Midbrain (tissue), 1 donor: ENCODE measurements at places on chromosomes 11 and 22.

DNA sequence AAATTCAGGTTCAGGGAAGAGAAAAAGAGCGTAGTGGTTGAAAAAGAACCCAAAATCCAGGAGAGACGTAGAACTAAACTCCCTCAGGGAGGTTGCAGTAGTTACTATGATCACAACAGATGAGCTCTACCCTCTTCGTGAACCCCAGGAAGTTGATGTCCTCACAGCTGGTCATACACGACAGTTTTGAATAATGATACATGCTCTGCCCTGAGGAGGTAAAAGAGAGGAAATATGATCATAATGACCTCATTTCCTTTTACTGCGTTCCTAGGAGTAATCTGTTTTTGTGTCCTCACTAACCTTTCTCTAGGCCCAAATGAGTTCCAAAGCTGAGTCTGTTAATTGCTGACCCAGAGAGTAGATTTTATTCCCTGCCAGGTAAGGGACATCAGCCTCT, 1.3 kb downstream of the PATE2 start:
- DNase-seq, result no peak

- DNase-seq, result no peak
Observed at GRCh38 chr22:30297276-30297990, 8.1 kb upstream of the CASTOR1 start.

DNA sequence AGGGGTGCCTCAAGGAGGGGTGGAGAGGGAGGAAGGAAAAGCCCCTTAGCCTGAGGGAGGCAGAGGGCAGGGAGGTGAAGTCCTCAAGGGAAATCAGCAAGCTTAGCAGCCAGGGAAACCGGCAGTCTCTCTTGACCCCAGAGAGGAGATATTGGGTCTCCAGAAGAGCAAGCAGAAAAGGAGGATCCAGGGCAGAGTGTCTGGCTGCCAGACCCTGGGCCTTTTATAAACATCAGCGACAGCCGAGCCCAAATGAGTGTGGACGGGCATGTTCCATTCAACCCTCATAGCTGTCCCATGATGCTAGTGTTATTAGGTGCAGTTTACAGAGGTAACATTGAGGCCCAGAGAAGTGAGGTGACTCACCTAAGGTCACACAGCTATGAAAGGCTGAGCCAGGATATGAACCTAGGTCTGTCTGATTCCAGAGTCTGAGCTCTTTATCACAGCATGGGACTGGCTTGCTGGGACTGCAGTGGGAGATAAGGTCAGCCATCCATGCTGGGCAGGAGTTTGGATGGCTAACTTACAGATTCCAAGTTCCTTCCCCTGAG, 9.3 kb downstream of the PRDM11 start:
- DNase-seq, result no peak

GRCh38 chr11:4095509-4096230, 1.1 kb downstream of the RRM1 start:
- DNase-seq, result no peak

DNA sequence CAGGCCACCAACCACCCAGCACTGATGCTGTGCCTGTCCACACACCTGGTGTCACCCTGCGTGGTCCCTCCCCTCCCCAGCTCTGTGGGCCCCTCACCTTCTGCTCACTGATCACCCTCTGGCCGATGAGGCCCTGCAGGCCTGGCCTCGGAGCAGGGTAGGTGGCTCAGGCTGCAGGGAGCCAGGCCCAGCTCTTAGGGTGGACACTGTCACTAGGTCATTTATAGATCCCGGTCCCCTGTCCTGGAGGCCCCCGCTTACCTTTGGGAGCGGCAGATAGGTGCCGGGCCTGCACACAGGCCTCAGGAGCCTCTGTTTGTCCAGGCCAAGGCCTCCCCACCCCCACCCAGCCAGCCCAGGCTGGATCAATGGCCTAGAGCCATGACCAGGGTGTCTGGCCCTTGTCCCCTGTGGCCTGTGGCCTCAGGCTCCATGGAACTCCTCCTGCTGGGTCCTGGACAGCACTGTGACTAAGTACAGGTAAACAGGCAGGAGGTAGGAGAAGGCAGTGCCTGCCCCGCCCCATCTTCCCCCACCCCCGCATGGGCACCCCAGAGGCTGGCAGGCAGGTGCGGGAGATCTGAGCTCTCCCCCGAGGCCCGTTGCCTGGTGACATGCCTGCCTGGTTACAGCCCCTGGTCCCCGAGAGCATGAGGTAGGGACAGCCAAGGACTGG, at the start of gene TMPRSS6:
Gene TMPRSS6, minus strand, starts transcription at position 472 of the 676 bp plus-strand sequence. CDS start 6,296 bp downstream, outside the sequence.
- no peak for DNase-seq

GRCh38 chr11:127066401-127067090, 66.0 kb upstream of the KIRREL3 start:
- DNase-seq, result no peak

DNA sequence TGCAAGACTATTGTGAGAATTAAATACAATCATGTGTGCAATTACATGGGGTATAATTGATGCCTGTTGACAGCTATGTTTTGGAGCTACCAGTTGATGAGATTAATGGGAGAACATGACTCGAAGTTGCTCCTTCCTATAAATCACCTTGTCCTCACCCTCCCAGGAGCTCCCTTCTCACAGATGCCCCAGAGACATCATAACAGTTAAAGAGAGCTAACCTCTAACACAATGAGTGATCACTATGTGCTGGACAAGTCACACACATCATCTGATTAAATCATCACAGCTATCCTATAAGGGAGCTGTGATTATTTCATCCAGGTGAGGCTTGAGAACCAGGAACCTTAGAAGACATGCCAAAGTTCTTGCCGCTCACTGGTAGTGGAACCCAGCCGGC, 394.2 kb downstream of the NTM start:
- no peak for DNase-seq

DNA sequence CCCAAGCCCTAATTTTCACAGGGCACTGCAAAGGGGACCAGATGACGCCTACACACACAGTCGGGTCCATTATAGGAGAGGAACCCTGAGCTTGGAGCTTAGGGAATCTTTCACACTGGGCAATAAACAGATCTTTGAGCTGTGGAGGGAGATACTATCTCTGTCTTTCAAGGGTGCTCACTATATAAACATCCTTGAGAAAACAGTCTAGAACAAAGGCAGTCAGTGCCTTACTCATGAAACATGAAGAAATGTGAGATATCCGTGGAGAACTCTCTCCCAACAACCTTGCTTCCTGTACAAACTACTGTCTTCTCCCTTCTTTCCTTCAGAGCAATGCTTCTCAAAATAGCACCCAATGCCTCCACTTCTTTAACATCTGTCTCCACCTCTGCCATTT, 109.0 kb upstream of the APOA1 start:
- DNase-seq, result no peak

GRCh38 chr11:2361565-2361964, 15.5 kb upstream of the CD81 start:
- DNase-seq, result no peak

- DNase-seq, result no peak
Observed at GRCh38 chr11:35313760-35314153, 105.6 kb downstream of the SLC1A2 start.

- DNase-seq, result no peak
Observed at GRCh38 chr11:76610371-76610770, 60.2 kb downstream of the LRRC32 start.

DNA sequence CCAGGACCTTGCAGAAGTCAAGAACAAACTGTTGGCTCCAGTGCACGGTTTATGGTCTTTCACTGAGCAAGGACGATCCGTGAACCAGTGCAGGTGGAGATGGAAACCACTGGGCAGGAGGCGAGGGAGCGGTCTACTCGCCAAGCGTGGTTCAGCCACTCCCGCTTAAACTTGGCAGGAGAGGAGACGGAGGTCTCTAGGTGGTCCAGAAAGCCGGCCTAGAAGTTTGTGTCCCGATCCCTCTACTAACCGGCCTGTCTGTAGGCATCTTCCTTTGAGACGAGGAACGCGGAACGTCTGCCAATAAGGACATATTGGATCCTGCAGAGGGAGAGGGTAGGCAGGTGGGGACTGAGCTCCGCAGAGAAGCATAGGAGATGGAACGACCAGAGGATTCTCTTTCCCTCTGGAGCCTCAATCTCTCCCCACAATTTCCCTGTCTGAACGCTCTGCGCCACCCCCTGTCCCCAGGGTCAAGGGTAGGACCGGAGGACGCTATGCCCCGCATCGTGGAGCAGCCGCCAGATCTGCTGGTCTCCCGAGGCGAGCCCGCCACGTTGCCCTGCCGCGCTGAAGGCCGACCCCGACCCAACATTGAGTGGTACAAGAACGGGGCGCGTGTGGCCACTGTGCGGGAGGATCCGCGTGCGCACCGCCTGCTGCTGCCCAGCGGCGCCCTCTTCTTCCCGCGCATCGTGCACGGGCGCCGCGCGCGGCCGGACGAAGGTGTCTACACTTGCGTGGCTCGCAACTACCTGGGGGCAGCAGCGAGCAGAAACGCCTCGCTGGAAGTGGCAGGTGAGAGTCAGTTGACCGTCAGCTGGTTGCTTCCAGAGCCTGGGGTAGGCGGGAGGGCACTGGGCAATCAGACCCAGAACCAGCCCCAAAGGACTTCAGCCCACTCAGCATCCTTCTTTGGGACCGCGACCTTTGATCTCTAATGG, 3.4 kb downstream of the ROBO3 start:
- no peak for DNase-seq

DNA sequence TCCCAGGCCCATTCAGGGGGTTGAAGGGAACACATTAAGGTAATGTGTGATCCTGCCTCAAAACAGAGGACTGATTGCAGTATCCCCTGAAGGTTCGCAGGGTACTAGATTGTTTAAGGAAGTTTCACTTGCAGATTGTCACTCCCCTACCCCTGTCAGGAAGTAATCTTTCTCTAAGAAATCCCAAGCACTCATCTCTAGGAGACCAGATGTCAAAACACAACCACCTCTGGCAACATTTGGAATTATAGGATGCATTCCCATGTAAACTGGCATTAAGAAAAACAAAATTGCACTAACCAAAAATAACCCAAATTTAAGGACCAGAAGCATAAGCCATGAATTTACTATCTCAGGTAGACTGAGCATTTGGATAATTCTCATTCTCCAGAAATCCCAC, 1.6 kb downstream of the MRPL17 start:
- no peak for DNase-seq

DNA sequence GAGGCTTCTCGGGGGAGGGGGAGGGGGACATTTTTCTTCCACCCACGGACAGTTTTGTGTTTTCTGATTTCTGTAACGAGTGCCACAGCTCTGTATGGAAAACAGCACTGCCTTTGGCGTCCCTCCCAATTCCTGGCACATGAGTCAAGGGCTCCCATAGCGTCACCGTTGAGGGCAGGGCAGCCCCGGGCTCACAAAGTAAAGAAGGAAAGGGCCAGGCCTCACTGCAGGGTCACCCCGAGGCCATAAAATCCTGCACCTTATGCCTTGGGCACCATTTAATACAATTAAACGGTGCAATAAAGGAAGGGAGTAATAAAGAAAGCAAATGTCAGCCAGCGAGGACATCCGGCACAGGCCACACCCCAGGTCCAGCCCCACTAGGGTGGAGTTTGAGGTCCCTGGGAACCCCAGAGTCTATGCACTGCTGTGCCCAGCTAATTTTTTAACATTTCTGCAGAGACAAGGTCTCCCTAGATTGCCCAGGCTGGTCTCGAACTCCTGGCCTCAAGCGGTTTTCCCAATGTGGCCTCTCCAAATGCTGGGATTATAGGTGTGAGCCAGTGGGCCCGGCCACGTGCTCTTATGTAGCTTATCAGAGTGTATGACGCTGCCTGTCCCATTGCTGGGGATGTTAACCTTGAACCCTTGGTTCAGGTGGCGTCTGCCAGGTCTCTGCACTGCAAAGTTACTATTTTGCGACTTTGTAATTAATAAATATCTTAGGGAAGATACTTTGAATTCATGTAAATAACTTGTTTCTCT, 13.6 kb upstream of the MUC2 start:
- DNase-seq, result no peak

- DNase-seq, result no peak
Observed at GRCh38 chr11:46216019-46216764, 61.3 kb upstream of the CREB3L1 start.

DNA sequence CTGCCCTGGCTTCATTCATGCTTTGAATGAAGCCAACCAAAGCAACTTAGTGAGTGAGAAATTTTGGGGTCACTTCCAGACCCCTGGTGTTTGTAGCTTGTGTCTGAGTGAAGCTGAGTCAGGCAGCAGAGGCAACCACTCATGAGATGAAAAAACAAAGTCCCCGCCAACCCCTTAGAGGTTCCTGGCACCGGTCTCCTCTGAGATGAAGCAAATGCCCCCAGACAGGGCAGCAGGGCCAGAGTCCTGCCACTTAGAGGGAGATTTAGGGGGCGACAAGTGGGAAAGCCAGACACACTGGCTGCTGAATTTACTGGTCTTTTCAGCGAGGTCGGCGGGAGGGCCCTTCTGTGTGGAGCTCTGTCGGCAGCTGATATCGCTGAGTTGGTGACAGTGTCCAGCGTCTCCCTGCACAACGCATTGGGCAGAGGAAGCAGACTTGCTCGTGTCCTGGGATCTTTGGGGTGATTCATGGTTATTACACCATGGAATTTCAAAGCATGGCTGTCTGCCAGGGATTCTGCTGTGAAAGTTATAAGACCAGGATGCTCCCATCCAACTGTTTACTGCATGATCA, 482.6 kb downstream of the MIAT start:
- DNase-seq, result no peak

GRCh38 chr22:35425971-35426800, 26.2 kb downstream of the MCM5 start:
- DNase-seq, result no peak

DNA sequence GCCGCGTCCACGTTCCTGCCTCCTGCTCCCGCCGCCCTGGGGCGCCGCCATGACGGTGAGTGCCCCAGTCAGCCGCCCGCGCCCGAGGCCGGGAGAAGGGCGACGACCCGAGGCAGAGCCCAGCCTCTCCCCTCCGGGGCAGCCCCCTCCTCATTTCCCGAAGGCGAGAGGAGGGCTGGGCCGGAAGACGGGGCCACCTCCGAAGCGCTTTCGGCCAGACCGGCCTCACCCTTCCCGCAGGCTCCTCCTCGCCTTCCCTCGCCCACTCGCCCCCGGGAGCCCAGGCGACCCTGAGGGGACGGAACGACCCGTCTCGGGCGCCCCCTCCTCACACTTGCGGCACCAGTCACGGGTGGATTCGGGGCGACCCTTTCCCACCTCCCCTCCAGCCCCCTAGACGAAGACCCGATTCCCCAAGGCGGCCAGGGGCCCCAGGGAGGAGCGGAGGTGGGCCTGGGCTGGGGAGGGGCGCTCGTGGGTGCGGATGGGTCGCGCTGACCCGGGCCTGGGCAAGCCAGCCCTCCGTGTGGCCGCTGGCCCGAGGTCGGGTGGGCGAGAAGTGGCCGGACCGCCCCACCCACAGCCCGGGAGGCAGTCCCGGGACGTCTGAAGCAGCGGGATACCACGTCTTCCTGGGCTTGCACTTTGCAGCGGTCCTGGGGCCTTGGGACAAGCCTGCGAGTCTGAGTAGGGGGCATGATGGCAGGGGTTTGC, 49.7 kb downstream of the TRIOBP start:
- DNase-seq, result no peak

- DNase-seq, result no peak
Observed at GRCh38 chr11:112227471-112227870, 1.2 kb downstream of the PTS start.

DNA sequence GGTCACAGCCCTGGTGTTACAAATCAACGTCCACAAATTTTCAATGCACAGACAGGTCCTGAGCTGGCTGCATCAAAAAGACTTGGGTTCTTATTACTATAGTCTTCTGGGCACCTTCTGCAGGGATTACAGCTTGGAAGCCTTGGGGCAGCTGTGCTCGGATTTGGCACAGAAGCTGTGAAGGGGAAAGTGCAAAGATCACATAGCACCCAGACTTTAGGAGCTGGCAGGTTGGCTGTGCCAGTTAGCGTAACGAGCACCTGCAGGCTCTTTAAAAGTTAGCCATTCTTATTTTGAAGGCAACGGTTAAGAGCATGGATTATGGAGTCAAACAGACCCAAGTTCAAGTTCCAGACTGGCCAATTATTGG, 100.4 kb downstream of the ARL14EP start:
- no peak for DNase-seq

GRCh38 chr22:26769663-26770062, 112.3 kb downstream of the MIAT start:
- no peak for DNase-seq
